ENCODE measurements at places on chromosomes 5 and 9. TPM values are rescaled to one million over a fixed set of nuclear protein-coding genes. Genes with fewer than 3 reads are reported as not detected.

- no peak for DNase-seq
Measured at GRCh38 chr9:618478-618877, 223.0 kb upstream of the DMRT1 start.

DNA sequence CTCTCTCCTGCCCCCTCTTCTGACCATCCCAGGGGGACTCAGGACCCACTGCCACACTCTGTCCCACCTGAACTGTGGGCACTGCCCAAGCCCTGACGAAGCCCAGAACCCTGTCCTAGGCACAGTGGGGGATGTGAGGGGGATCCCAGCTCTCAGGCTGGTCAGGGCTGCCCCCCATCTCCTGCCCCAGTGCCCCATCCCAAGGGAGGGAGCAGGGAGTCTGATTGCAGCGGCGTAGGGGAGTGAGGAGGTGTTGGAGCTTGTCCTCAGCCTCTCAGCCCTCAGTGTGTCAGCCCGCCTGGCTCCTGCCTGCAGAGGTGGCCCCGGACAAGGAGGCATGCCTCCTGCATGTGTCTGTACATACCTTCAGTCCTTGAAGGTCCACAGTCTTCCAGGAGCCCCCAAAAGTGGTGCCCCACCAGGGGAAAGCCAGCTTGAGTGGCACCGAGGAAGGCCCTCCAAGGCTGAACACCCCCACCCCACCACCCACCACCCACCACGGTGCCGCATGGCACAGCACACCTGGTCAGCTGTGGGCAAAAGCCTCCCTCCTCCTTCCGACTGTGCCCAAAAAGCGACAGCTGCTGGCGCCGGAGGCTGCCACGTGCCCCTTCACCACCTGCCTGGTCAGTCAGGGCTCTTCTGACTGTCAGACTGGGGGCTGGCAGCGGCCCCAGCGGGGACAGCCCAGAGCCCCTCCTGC, 930 bp downstream of the SARDH start:
- no peak for DNase-seq

GRCh38 chr9:125142560-125143376, 560 bp downstream of the SCAI start:
- no peak for DNase-seq

DNA sequence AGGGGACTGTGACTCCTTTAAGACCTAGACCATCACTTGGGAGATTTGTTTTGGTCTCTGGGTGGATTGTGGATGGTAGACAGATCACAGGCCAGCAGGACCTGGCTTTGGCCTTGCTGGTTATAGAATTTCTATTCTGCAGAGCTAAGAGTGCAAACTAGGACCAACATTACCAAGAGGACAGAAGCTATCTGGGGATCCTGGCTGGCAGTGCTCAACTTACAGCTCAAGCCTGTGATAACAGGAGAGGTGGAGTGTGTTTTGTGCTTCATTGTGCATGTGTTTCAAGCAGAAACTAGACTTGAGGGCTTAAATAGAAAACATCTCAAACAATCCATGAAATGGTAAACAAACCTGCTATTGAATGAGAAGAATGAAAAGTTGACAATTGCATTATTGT, 106.7 kb downstream of the ZNF462 start:
- DNase-seq: no peak

- no peak for DNase-seq
Measured at GRCh38 chr5:179187229-179187678, 127.1 kb downstream of the ZNF354C start.

DNA sequence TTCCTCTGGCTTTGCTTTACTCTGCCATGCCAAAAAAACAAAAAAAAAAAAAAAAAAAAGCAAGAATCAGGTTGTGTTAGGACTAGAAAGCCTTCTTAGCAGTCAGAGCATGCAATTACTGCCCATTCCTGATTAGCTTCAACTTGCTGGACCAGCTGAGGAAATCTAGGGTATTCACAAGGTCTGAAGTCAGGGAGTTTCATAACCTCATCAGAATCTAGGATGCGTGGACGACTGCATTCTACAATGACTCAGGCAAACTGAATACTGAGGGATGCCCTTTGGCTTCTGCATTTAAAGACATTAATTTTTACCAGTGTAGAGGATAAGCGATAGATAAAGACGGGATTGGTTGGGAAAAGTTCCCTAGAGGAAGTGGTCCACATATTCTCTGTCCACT, 39.2 kb upstream of the SHOC1 start:
- no peak for DNase-seq

DNA sequence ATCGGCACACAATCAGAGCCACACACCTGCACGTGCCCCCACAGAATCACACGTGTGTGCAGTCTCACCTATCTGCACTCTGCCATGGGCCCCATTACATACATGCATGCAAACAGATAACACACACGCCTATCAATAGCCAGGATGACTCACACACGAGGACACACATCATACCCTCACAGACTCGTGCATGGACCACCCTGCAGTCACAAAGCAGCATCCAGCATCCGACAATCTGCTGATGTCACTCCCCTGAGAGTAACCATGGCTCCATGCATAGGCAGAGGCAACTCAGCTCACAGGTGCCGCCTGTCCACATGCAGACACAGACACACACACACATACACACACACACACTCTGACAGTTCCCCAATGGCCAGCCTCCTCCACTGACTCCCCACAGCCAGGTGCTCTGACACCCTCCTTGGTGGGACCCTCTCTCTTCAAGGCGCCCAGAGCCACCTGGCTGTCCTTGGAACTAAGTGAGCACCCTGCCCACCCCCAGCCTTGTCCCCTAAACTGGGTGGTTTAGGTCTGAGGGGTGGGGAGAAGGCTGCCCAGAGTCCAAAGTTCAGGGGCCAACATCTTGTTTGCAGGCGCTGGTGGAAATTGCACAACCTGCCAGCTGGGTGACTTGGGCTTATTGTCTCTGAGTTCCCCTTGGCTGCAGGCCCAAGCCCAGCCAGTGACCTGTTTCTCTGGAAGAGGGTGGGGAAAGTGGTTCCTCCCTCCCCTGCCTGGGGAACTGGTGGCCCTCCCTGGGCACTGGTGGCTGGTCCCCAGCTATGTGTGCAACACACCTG, 34.6 kb upstream of the NEK6 start:
- no peak for DNase-seq

DNA sequence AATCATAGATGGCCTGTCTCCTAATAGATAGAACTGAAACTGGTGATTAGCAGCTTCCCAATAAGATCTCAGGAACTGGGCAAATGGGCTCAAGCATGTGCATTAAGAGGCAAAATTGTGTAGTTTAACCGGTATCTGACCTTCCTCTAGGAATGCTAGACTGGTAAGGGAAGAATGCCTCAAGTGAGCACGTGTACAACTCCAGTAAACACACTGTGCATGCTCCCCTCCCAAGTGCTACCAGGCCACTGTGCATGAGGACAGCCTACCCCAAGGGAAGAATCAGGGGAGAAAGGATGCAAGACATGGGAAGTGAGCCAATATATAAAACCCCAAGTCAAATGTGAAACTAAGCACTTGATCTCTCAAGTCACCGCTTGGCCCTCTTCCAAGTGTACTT, 1157.4 kb upstream of the CDH18 start:
- DNase-seq: no peak

DNA sequence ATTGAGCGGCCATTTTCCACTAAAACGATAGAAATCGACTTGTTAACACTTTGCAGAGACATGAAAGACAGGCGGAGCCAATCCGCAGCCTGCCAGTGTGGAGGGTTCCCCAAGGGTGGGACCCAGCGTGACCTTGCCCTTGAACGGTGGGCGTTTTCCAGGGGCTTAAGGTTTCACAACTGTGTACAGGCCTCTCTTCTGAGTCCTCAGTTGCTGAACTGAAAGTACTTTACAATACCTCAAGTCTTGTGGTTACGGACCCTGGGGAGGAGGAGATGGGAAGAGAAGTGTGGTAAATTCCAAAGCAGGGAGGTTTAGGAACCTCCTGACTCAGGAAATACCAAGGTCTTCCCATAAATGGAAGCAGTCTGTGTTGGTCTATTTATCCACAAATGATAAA, 68.2 kb upstream of the CKMT2 start:
- no peak for DNase-seq

- no peak for DNase-seq
Measured at GRCh38 chr9:27539479-27540441, 10.1 kb upstream of the MOB3B start.

GRCh38 chr5:54862036-54862435, 123.4 kb downstream of the ESM1 start:
- DNase-seq: no peak

DNA sequence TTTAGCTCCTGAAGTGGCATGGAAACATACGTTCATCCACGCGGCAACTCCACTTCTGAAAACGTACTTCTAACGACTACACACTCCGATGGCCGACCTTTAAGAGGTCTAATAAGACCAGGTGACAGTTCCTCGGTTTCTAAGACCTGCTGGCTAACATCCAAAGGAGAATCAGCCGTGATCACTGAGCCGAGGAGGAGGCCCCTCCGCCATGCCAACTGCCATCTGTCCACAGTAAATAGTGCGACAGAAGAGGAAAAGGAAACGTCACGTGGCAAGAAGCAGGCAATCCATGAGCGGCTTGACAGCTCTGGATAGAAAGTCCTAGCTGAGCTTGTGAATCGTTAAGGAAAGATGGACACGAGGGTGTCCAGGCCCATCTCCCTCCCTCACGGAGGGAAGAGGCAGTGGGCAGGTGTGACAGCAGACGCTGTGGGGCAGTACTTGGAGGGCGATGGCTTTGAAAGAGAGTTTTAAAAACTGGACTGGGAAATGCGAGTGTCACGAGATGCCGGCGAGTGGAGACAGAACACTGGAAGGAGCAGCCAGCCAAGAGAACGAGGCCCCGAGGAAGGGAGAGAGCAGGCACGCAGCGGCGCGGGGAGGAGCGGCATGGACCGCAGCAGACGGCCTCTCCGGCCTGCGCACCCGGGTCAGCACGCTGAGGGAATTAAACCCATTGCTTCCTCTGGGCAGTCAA, 66.7 kb upstream of the TBC1D9B start:
- DNase-seq: no peak

DNA sequence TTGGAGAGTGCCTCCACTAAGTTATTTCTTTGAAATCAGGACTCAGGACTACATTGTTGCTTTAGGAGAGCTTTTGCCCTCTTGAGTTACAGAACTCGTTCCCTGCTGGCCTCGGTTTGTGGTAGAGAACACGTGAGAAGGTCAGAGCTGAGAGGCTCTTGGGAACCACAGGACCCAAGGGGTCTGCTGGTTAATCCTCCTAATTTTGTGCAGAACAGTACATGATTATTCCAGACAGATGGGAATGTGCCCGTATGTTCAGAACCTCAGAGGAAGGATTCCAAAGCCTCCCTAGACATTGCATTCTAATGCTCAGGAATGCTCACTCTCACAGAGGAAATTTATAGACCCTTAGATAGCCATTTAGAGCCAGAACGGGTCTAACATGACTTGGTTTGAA, 25.2 kb upstream of the BASP1 start:
- DNase-seq: no peak

GRCh38 chr9:71403106-71403505, 281.7 kb upstream of the TRPM3 start:
- no peak for DNase-seq

DNA sequence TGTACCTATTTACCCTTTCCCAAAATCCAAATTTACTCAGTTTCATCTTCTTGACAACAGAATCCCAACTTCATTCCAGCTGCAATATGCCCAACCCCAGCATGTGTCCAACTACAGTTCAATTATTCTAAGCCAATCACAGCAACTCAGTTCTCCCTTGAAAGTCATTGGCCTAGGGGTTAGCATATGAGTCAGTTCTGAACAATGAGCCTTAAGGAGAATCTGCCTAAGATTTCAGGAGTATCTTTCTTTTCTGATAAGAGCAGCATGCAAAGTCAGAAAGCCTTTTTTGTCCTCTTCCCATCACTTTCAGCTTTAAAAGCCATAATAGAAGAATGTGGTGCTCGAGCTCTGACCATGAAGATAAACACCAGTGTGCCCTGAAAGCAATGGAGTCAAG, 44.4 kb upstream of the RASGRF2 start:
- DNase-seq: no peak

DNA sequence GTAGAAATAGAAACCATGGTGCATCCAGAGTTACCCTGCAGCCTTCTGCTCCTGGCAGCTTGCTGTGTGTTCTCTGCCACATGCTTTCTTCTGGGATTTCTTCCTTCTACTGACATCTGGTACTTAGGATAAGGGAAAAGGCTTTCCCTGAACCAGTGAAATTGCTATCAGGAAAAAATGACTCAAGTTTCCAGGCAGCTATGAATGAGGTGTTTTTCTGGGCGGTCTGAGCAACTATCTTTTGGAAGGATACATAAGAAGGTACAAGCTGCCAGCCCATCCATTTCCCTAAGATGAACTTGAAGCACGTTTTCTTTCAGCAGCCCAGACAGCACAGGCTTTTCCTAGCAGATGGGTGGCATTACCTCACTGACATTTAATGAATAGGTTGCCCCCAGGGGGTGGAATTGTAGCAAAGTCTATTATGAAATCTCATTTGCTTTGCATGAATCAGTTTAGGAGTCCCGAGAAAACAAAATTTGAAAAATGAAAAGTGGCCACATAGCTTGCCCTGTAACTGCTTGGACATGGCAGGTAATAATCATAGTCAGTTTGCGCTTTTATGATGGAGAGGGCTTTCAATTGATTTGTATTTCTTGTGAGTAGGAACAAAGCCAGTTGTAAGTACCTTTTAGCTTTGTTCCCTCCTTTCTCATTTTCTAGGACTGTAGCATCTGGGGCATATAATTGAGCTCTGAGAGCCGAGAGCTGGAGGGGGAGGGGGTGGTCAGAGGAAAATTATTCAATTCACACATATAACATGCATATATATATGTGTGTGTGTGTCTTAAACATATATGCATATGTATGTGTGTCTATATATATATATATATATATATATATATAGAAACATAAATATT, 108.5 kb downstream of the C9orf152 start:
- DNase-seq: no peak

DNA sequence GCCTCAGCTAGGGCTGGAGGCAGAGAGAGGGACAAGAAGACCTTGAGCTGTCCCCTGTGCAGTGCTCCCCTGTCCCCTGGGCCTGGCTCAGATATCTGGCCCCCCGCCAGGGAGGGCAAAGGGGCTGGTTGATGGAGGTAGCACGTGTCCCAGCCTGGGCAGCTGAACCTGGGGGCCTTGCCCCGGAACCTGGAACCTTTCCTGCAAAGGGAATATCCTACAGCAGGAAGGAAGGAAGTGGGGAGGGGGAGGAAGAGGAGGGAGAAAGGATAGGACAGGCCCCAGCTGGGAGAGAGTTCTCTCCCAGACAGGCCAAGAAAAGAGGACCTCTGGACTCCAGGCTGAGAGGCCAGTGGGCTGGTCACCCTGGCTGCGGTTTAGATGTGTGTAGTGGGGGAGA, 27.6 kb upstream of the PSD2 start:
- DNase-seq: no peak

DNA sequence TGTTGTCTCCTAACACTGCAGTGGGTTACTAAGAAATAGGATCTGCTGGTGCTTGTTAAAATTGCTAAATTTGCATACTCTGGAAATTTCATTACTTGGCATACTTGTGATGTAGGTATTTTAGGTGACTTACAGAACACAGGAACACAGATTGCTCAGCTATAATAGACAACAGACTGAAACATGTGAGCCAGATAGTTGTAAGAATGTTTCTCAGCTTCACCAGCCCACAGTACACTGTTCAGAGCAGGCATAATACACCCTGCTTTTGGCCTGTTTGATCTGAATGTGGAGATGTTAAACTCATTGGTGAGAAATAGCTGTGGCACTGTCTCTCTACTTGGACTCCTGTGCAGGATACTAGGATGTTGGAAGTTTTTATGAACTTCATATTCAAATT, 275.7 kb downstream of the CSNK1G3 start:
- no peak for DNase-seq

The MPDZ gene
- total RNA-seq: 0.13 TPM

The EQTN gene
- total RNA-seq: not detected

The MCTP1 gene
- total RNA-seq: 14.8 TPM

The PARP8 gene
- 183 TPM for total RNA-seq

The CCNJL gene
- total RNA-seq: not detected

The SPEF2 gene
- 8.3 TPM for total RNA-seq

The COL15A1 gene
- total RNA-seq: not detected
